ENCODE measurements at places on chromosomes 2 and 18.

DNA sequence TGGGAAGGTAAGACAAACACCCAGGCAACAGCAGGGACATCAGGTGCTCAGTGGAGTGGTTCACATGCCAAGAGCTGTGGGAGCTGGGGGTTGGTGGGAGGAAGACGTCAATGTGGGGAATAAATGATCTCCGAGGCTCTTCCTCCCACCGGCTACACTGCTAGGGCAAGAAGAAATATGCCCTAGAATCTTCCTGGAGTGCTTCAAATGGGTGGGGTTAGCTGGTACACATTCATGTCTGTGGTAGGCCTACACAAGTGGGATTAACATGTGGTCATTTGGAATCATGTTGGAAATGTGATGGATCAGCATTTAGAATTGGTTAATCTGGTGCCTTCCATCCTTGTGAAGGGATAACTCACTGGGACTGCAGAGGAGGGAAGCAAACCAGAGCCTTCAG lies 12.4 kb upstream of the ZFP36L2 start:
- H3K36me3 ChIP-seq = no peaks in the 10 kb centered on the region
- H3K4me3 ChIP-seq = no peak overlapping the region
- H3K27ac ChIP-seq = no peak overlapping the region

- DNase-seq = no peak
- no peaks in the 10 kb centered on the region for H3K4me1 ChIP-seq
- H3K36me3 ChIP-seq = no peaks in the 10 kb centered on the region
- H3K27ac ChIP-seq = no peak overlapping the region
Observed at GRCh38 chr2:74843899-74844298, 10.0 kb downstream of the HK2 start.

DNA sequence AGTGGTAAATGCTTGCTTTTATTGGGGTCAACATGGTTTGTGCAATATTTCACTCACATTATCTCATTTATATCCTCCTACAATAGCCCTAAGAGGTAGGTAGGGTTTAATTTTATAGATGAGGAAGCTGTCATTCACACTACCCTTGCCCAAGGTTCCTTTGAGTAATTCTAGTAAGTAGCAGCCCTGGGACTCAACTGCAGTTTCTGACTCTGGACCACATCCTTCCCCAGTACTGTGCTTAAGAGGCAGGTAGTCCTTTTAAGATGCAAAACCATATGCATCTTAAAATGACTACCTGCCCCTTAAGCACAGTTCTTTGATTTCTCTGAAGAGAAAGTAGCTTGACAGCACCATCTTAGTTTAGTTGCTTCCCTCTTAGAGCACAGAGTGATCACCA lies 15.7 kb upstream of the NT5C1B start:
- DNase-seq = no peak
- no peak overlapping the region for H3K27ac ChIP-seq
- no peaks in the 10 kb centered on the region for H3K27me3 ChIP-seq
- H3K36me3 ChIP-seq = peaks cover 1% of the 10 kb centered on the region
- H3K4me3 ChIP-seq = no peak overlapping the region
- peaks cover 12% of the 10 kb centered on the region for H3K4me1 ChIP-seq

DNA sequence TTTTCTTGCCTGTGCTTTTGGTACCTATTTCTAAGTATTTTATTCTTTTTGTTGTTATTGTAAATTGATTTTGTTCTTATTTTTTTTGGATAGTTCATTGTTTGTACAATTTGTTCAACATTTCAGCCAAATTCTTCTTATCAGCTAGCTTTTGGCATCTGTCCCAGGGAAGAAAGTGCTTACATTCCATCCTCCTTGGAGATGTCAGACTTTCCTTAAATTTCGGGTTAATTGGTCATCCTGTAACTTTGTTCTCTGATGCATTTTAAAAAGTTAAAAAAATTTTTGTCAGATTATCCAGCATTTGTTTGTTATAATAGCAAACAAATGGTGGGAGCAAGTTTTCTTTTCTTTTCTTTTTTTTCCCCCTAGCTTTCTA lies 60.3 kb downstream of the PTH2R start:
- no peaks in the 10 kb centered on the region for H3K27me3 ChIP-seq
- no peak overlapping the region for H3K27ac ChIP-seq
- DNase-seq = no peak
